ENCODE measurements at places on chromosomes 5 and 9.

- DNase-seq: no peak
Observed at GRCh38 chr9:93580654-93581380, 4.4 kb downstream of the PHF2 start.

DNA sequence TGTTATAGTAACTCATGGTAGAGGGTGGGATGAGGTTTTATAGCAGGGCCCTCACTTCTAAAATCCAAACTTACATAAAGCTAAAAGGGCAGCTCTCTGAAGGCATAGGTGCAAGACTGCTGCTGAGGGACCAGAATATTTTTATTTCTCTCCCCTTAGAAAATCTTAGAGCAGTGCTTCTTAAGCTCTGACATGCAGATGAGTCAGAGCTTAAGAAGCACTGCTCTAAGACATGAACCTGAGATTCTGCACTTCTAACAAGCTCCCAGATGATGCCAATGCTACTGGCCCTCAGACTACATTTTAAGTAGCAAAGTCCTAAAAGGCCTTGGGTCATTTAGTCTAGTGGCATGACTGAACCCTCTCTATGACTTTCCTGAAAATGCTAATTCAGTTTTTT is 97.6 kb upstream of the SPRY4 start:
- DNase-seq: no peak

GRCh38 chr9:136643596-136644342 is 18.9 kb upstream of the EGFL7 start:
- no peak for DNase-seq

DNA sequence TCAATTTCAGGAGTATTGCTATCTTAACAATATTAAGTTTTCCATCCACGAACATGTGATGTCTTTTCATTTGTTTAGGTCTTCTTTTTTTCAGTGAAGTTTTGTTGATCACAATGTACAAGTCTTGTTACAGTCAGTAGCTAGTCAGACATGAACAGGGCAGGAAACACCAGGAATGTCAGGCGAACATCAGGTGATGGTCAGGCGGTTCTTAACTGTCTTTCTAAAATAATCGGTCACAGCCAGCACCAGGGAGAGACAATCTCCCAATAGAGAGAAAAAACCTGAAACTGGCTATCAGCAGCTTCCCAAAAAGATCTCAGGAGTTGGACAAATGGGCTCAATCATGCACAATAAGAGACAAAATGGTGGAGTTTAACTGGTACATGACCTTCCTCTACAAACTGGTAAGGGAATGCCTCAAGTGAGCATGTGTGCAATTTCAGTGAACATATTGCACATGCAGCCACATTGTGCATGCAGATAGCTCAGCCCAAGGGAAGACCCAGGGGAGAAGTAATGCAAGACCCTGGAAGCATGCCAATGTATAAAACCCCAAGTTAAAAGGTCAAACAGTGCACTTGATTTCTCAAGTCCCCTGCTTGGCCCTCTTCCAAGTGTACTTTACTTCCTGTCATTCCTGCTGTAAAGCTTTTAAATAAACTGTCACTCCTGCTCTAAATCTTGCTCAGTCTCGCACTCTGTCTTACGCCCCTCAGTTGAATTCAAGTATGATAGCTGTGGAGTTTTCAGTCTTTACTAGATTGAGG is 176.1 kb upstream of the RASEF start:
- DNase-seq: no peak

DNA sequence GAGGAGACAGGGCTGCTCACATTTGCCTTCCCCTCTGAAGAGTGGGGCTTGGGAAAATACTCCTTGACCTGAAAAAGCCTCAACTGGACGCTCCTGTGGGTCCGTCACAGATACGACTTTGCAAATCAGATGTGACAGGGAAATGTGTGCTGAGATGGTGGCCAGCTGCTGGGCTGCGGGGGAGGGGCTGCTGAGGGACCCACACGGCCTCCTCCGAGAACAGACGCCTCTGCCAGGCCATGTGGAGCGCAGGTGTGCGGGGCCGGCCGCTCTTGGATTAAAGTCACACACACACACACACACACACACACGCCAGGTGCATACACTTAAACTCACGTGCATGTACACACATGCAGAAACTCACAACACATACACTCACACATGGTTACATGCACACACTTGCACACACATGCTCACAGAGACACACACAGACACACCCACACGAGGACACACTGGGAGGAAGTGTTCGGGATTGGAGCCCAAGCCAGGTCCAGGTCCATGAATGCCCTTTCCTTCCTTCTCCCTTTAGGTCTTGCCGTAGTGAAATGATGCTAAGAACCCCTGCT is 167.4 kb downstream of the GAPVD1 start:
- DNase-seq: no peak

DNA sequence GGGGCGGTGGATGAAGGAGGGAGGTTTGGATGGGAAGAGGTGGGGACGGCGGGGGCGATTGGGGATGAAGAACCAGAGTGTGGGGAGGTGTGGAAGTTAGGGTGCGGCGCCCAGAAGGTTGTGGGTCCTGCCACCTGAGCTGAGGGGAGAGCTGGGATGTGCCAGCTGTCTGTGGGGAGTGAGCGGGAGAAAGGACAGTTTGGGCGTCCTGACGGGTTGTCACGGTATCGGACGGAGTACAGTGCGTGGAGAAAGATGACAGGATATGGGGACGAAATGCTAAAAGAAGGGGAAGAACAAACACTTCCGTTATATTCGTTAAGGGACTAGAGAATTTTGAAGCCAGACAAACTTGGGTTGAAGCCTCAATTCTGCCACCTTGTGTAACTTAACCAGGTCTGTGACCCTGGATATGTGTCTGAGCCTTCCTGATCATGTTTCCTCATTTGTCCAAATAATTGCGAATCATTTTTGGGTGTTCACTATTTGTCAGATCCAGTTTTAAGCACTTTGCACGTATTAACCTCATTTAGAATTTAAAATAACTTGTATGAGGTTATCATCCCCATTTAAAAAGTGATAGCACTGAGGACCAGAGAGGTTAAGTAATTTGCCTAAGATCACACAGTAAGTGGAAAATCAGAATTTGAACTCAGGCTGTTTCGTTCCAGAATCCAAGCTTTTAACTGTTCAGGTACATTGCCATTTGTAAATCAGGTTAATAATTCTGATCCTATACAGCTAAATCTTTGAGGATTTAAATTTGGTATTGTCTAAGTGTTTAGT is 689 bp downstream of the CNTRL start:
- no peak for DNase-seq

- DNase-seq: no peak
Observed at GRCh38 chr5:89694026-89694550, 715.5 kb downstream of the CETN3 start.

DNA sequence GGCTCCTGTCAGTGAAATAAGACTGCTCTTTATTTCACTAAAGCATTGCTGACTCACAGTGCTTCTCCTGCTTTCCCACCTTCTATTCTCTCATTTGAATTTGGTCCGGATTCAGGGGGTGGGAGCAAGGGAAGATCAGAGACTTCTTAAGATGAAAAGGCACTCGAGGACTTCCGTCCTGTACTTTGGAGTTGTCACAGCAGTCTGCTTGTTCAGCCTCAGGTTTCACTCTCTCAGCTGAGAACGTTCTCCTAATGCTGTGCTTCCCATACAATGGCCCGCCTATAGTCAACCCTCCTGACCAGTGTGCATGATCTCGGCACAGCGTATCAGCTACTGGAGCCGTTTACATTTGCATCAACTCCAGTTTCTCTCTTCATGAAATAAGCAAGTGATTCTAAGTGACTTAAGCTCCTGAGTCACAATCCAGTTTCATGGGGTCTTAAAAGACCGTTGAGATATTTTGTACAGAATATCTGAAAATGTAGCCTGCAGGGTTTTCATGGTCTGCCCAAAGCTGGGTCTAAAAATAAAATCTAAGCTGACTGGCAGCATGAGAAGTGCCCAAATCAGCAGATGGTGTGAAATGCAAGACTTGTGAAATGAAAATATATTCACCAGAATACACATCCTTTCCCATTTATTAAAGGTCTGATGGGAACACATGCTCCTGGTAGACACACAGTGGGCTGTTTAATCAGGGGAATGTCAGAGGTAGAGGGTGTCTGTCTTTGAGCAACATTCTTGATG is 145.0 kb downstream of the ADCY2 start:
- no peak for DNase-seq

- DNase-seq: no peak
Observed at GRCh38 chr5:59436364-59437148, 457.0 kb downstream of the PDE4D start.

GRCh38 chr5:151671950-151672349 is 14.8 kb downstream of the SPARC start:
- no peak for DNase-seq

- DNase-seq: no peak
Observed at GRCh38 chr5:59222687-59223511, 640.0 kb downstream of the RAB3C start.

DNA sequence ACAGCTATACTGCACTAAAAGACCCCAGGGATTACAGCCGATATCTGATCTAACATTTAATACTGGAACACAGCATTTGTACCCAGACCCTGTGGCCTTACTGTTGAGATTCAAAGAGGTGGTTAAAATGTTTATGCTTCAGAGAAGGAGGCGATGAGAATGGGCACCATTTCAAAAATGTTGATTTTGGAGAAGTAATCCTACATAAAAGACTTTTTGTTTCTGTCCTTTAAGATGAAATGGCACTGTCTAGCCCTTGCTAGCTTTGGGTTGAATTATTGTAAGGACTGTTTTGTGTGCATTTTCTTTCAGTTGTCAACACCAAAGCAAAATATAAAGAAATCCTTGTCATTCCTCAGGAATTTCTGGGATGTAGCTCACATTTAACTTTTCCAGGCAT is 288.5 kb upstream of the ANKH start:
- no peak for DNase-seq

- no peak for DNase-seq
Observed at GRCh38 chr5:52073993-52074689, 690.9 kb downstream of the ISL1 start.

- DNase-seq: no peak
Observed at GRCh38 chr5:37840053-37841034, 503 bp upstream of the GDNF start.

- DNase-seq: no peak
Observed at GRCh38 chr9:69326261-69326660, 1.2 kb downstream of the ENTREP1 start.

DNA sequence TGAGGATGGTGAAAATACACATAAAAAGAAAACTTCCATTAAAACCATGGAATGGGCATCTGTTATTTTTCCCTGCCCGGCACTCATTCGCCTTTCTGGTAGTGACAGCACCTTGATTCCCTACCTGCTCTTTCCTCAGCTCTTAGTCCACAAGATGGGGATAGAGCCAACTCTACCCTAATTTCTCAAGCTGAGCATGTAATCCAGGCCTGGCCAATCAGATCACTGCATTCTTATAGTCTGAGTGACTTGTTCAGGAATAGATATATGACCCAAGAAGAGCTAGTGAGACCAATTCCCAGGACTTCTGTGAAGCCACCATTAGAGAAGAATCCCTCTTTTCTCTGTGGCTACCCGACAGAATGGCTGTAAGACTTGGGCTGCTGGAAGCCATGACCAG is 58.1 kb downstream of the TSSK1B start:
- no peak for DNase-seq

DNA sequence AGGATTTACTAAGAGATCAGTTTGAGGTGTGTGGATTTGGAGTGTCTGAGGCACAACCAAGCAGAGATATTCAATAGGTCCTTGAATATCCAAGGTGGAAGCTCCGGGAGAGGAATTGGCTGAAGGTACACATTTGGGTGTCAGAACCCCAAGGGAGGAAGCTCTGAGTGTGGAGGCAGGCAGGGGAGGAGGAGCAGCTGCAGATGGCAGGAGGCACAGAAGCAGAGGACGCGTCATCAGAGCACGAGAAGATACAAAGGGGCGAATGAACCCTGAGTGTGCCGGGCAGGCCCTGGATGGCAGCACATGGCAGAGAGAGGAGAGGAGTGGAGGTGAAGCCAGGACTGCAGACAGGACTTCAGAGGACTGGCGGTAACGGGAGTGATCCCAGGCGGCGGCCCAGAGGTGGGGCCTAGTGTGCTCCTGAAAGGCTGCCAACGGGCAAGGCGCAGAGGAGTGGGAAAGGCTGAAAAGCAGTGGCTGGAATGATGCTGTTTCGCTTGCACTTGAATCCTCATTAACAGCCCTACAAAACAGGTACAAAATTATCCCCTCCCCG is 179.8 kb downstream of the FANCC start:
- DNase-seq: no peak

DNA sequence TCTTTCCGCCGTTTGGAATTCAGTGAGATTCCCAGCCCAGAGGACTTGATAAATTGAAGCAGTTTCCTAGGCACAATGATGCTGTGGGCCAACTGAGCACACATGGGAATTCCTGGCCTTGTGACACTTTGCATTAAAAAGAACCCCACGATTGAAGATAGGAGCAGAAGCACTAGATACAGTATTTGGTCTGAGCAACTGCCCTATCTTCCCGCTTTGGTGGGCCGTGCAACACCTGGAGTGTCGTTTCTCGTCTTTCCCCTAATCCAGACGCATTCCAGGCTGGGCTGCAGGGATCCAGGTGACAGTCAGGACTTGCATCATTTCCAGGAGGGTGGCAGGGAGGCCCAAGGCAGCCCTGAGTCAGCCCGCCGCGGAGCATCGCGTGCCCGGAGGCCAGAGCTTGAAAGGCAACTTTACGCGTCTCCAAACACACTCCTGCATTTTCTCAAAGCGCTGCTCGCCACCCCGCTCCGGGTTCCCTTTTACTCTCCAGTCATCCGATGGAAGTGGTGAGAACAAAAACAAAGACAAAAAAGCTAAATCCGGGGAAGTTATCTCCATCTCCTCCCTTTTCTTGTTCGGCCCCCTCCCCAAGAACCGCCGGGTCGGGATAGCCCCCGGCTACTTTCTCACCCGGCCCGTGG is 753 bp upstream of the STC2 start:
- peak; percentile 27 for DNase-seq

- DNase-seq: peak; percentile 4
Observed at GRCh38 chr5:74974451-74975091, 77.8 kb downstream of the GCNT4 start.

DNA sequence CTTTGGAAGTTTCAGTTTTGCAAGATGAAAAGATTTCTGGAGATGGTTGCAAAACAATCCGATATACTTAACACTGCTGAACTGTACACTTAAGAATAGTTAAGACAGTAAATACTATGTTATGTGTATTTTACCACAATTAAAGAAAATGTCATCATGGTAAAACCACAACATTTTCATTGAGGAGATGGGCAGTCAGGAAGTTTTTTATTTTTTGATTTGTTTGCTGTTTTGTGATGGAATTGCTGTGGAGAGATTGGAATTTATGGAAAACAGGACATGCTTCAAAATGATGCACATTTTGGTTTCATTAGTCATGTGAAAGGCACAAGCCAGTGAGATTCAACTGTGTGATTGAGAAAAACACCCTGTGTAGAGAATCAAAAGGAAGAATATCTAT is 90.5 kb upstream of the AGXT2 start:
- DNase-seq: no peak

DNA sequence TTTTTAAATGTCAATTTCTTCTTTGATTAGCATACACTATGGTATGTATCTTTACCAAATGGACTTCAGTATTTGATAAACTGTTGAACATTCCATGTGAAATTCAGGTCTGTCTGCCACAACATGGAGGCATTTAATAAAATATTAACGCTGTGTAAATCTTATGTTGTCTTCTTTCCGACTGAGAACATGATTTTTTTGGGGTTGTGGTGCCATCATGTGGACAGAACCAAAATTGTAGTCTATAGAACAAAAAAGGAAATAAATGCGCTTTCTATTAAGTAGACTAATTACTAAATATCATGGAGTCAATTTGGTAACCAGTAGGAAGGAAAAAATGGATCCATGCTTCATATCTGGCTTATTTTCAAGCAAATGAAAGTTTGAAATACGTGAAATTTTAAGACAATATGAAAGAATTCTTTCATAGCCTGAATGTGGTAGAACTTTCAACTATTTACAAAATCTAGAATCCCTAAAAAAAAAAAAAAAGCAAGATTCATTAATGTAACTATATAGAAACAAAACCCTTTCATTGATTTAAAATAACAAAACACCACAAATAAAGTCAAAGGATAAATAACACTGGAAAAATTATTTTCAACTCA is 2.8 kb upstream of the PLK2 start:
- no peak for DNase-seq
